ENCODE measurements at places on chromosomes 3 and 15.

DNA sequence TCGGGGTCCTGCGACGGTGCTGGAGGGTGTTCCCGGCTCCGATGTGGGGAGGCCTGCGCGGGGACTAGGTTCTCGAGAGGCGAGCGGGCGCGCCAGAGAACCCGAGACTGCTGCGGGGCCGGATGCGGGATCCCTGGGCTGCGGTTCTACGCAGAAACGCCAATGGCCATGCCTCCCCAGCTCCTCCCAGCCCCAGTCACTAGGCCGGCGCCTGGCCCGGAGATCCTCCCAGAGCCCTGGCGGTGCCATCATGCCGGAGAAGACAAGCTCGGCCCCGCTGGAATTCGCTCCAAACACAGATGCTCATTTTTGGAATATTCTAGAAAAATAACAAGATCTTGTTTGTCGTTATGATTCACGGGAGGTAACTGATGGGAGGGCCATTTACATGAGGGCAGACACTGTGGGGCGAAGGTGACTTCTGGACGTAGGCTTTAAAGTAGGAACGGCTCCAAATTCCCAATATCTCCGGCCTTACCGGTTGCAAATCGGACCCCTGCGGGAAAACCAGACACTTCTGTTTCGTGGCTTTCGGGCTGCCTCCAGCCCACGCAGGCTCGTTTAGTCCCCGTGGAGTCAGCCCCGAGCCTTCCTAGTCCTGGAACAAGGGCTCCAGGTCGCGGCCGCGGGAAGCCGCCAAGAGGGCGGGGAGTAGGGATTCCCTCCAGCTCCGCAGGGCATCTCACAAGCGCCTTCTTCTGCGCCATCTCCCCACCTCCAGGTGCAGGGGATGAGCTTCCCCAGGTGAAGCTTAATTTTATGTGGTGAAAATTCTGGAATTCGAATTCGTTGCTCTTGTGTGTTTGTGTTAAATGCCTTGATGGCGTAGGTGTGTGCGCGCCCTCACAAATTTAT lies 74.8 kb upstream of the POLG start:
- DNase-seq, result no peak

DNA sequence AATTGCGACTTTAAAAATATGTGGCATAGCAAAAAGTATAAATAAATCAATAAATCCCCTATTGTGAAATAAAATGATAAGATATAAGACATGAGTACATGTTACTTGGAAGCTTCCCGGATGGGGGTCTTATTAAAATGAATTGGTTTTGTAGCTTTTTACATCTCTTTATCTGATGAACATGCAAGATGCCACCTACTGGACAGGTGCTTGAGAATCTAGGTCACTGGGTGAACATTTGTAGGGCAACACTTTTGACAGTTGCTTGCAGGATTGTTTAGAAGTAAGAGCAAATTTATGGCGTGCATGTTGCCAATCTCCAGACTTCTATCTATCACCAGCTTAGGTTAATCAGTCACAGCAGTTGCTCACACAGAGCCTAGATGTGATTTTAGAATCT lies 362.7 kb upstream of the SUCLG2 start:
- DNase-seq, result no peak

- DNase-seq, result peak; percentile 1
Measured at GRCh38 chr15:65184305-65184867, 756 bp downstream of the CLPX start.

GRCh38 chr3:108404368-108404767 lies 106.0 kb downstream of the MYH15 start:
- no peak for DNase-seq

DNA sequence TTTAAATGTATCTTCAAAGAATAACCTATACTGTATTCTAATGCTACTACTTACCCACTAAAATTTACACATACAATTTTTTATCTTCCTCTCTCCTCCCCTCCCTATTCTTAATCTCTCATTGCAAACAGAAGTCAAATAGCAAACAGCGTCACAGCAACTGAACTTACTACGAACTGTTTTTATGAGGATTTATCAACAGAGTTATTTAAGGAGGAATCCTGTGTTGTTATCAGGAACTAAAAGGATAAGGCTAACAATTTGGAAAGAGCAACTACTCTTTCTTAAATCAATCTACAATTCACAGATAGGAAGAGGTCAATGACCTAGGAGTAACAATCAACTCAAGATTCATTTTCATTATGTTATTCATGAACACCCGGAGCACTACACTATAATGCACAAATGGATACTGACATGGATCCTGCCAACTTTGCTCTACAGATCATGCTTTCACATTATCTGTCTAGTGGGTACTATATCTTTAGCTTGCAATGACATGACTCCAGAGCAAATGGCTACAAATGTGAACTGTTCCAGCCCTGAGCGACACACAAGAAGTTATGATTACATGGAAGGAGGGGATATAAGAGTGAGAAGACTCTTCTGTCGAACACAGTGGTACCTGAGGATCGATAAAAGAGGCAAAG lies 984 bp downstream of the FGF7 start:
- DNase-seq, result no peak

GRCh38 chr3:58049143-58049785 lies 41.0 kb downstream of the FLNB start:
- DNase-seq, result no peak

- DNase-seq, result no peak
Measured at GRCh38 chr3:186451371-186451770, 89.3 kb upstream of the DGKG start.

- no peak for DNase-seq
Measured at GRCh38 chr3:181892848-181893247, 181.1 kb downstream of the SOX2 start.

DNA sequence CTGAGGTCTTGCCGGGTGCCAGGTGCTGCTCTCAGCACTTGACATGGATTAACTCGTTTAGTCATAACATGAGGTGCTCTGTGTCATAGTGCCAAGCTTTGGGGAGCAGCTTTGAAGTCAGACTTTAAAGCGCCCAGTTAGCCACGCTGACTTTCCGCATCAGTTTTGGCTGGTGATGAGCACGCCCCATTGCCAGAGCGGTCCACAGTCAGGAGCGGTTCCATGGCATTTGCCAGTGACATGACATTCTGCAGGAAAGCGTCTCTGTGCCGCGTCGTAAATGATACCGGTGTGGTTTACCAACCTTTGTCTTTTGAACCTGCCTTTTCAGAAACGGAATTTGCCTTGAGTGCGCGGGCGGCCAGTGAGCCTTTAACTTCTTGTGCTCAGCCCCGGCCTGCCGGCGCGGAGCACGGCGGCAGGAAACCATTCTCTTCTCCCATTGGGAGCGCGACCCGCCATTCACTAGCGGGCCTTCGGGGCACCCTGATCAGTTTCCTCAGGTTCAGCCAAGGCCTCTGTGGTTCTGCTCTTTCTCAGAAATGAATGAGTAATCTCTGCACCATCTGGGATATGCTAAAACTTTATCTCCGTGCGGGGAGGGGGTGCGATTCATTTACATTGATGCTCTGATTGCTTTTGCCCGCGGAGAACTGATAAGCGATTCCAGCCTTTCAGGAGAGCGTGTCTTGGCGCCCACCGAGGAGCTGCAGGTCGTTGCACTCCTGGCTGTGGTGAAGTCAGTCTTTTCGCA lies 1.7 kb upstream of the SLC2A2 start:
- no peak for DNase-seq

- DNase-seq, result no peak
Measured at GRCh38 chr3:172201870-172202236, 162.5 kb downstream of the FNDC3B start.

GRCh38 chr15:101781928-101782327 lies 21.4 kb upstream of the OR4F6 start:
- no peak for DNase-seq

DNA sequence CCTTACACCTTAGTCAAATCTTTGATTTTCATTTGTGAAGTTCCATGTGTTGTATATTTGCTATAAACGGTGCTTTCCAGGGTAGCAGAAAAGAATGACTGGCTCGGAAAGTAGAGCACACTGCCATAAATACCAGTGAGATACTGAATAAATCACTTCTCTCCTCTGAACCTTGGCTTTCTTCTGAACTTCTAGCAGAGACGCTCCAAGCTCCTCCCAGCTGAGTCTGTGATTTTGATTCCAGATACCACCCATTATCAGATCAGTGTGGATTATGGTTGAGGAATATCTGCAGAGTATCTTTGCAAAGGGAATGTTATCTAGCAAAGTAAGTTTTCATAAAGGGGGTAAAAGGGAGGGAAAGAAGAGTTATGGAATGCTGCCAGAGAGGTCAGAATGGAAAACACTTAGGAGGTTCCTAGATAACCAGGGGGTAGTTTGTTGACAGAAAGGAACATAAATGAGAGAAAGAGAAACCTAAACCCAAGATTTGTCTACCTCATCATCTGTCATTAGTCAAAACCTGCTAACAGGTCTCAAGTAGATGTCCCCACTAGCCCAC lies 98.5 kb upstream of the PSMD6 start:
- no peak for DNase-seq

GRCh38 chr3:52483577-52484381 lies 11.4 kb upstream of the STAB1 start:
- no peak for DNase-seq

GRCh38 chr3:23113455-23114171 lies 89.5 kb upstream of the UBE2E2 start:
- DNase-seq, result no peak

DNA sequence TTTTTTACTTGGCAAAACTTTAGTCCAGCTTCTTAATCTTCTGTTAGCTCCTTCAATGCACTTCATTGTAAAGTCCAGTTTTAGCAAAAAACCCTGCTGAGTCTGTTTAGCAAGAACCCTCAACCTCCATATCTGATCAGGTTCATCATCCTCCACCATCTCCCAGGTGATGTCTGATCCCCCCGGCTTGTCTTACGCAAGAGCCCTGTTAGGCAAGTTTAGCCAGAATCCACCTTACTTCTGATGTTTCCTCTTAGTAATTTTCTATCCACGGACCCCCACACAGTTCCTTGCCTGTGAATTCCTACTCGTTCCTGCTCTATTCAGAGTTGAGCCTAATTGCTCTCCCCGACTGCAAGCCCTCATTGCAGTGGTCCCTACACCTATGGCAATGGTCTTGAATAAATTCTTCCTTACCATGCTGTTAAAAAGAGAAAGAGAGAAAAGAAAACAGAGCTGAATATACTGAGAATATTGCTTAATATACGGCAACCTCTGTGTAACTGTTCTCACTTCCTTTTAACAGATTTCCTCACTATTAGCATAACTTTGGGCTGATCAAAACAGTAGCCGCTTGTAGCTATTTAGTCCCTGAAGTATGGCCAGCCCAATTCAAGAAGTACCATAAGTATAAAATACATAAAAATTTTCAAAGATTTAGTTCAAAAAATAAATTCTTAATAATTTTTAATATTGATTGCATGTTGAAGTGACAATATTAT lies 78.7 kb upstream of the MME start:
- no peak for DNase-seq

GRCh38 chr3:132821314-132821713 lies 99.1 kb upstream of the NPHP3 start:
- no peak for DNase-seq

- DNase-seq, result peak; percentile 24
Measured at GRCh38 chr3:43769097-43769884, 78.6 kb downstream of the ABHD5 start.

DNA sequence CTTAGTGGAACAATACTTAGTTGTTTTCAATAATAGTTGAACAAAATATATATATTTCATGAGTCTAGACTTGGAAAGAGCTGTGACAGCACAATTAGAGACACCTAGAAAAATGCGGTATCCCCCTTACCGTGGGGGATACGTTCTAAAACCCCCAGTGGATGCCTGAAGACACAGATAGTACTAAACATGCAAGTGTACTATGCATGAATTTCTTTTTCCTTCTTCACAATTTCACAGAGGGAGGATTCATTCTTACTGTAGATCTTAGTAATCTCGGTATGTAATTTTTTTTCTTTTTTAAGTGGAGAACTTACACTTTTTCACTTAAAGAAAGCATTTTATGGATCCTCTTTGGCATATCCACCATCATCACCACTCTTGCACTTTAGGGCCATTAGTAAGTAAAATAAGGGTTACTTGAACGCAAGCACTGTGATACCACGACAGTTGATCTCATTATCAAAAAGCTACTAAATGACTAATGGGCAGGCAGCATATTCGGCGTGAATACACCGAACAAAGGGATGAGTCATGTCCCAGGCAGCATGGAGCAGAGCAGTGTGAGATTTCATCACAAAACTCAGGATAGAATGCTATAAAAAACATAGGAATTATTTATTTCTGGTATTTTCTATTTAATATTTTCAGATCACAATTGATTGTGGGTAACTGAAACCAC lies 72.3 kb upstream of the ZNF280D start:
- DNase-seq, result no peak

DNA sequence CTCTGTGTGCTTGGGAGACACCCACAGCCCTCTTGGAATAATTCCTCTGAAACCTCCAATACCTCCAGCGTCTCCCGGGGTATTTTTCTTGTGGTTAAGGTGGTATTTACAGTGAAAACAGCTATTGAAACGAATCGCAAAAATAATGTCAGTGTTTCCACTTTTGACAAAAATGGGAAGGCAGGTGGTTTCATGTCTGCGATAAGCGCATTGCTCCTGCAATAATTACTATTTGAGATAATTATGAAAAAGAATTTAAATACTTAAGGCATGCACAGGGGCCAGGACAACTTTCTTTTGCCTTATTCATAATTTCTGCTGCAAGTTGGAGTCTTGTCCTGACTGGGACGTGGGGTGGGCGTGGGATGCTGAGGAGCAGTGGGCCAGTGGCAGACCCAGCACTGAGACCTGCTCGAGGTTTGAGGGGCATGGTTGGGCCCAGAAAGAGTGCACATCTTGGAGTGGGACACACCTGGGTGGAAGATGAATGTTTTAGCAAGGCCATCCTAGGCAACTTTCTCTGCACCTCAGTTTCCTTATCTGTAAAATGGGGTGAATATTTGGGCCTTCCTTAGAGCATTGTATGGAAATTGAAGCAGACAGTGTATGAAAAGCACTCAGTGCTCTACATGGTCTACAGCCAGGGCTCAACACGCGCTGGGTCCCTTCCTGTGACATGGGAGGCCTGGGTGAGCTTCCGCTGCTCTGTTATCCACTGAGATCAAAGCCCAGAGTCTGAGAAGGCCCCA lies 110.5 kb downstream of the FBLN2 start:
- no peak for DNase-seq

- no peak for DNase-seq
Measured at GRCh38 chr3:166123576-166123975, 286.4 kb upstream of the BCHE start.

DNA sequence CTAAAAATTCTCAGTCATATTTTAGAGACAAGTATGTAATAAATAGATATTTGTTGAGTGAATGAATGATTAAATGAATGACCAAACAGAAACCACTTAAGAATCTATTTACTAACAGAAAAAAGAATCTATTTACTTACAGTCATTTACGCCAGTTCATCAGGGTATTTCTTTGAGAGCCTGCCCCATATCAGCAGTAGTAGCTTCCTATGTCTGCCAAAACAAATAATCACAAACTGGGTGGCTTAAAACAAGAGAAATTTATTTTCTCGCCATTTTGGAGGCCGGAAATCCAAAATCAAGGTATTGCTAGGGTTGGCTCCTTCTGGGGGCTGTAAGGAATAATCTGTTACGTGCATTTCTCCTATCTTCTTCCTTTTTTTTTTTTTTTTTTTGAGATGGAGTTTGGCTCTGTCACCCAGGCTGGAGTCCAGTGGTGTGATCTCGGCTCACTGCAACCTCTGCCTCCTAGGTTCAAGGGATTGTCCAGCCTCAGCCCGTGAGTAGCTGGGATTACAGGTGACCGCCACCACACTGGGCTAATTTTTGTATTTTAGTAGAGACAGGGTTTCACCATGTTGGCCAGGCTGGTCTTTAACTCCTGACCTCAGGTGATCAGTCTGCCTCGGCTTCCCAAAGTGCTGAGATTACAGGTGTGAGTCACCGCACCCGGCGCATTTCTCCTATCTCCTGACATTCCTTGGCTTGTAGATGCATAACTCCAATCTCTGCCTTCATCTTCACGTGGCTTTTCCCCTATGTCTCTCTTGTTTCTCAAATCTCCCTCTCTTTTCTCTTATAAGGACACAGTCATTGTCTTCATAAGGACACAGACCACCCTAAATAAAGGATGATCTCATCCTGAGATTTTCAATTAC lies 65.2 kb upstream of the SPPL2A start:
- DNase-seq, result no peak

All from stimulated activated CD8-positive, alpha-beta memory T cell treated with anti-CD3 and anti-CD28 coated beads, Interleukin-4, amount 100 ng/mL, for 4 hours (primary cell).